ENCODE measurements at places on chromosomes 13 and 19.

GRCh38 chr19:14699641-14700040, 9.8 kb downstream of the ZNF333 start:
- no peak for DNase-seq

DNA sequence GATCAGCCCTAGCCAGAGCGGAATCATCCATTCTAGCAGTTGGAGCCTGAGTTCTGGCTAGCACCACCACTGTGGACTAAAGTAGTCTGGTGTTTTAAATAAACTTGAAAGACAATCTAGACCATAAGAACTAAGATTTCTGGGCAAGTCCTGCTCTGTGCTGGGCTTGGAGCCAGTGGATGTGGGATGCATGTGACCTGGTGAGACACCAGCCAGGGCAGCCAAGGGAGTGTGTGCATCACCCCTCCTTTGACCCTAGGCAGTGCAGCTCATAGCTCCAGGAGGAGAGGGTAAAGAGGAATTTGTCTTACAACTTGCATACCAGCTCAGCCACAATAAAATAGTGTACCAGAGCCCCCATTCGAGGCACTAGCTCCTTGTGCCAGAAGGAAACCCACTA, 21.0 kb downstream of the ITGBL1 start:
- no peak for DNase-seq

DNA sequence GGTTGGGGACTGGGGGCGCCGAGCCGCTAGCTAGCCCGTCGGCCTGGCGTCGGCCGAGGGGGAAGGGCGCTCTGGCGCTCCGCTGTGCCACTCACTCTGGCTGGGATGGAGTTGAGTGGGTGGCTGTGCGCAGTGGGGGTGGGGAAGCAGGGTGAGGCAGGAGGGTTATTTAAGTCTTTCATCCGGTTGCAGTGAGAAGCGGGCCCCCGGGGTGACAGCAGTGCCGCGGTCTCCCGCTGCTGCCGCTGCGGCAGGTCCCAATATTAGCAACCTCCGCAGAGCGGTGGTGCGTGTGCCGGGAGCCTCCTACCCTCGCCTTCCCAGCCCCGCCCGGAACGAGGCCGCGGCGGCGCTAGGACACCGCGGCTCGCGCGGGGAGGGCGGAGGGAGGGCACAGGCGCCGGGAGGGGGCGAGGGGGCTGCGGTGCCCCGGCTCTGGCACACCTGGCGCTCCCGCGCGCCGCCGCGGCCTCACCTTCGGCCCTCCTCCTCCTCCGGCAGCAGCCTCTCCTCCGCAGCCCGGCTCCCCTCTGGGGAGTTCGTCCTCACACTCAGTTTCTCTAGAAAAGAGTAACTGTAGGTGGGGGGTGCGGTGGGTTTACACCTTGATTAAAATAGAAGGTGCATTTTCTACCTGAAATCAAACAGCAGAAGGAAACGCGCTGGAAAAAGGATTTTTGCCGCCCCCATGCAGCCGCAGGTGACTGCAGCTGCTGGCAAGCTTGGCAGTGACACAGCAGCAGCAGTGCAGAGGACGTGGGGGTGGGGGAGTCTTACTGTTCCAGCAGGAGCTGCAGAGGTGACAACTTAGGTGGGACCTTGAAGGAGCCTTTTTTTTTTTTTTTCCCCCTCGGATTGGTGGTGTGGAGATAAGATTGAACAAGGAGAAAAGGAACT, 4.5 kb downstream of the FGF9 start:
- DNase-seq, result peak; percentile 48

DNA sequence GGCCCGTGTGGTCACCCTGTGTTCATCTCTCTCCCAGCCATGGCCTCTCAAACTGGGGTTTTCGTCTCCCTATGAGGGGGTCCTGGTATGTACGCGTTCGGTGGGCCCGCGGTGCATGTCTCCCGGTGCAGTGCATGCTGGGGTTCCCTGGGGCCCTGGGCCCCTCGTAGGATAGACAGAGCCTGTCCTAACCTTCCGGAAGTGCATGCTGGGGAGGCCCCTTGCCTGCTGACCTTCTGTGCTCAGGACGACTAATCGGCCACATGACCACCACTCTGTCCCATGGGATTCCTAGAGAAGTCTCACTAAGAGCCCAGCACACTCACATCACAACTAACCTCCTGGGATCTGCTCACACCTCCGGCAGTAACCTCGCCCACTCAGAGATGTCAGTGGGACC, 4.9 kb upstream of the USE1 start:
- DNase-seq, result no peak

- no peak for DNase-seq
These were observed 423.8 kb downstream of the KLF5 start for GRCh38 chr13:73482556-73482955.

DNA sequence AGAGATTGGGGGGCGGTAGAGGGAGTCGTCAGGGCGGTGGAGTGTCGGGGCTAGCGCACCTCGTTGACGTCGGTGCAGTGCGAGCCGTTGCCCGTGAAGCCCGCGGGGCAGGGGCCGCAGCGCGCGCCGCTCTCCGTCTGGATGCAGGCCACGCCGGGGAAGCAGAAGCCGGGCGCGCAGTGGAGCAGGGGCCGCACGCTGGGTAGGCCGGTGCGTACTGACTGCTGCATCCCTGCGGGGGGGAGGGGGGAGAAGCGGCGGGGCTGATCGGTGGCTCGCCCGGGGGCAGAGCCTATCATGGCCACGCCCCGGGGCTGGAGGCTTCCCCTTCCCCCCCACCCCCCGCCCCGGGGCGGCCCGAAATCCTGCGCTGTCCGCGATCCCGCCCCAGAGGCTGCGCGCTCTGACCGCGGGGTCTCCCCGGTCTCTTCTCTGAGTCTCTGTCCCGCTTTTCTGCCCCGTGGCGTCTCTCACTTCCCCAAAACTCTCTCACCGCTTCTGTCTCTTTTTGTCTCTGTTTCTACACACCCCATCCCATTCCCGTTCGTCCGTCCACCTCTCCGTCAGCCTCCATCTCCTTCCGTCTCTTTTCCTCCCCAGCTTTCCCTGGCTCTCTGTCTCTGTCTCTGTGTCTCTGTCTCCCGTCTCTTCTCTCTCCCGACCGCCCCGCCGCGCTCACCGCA, 1.1 kb downstream of the COMP start:
- no peak for DNase-seq

GRCh38 chr13:79776531-79777295, 295.8 kb downstream of the NDFIP2 start:
- DNase-seq, result no peak

- DNase-seq, result no peak
These were observed 11.3 kb downstream of the LILRB4 start for GRCh38 chr19:54674021-54674617.

All from dorsolateral prefrontal cortex (tissue), 122 donors.